Putamen (tissue), 1 donor: ENCODE measurements at places on chromosomes 2 and 18.

GRCh38 chr18:45044787-45045186 is 364.1 kb downstream of the SETBP1 start:
- DNase-seq, result no peak

DNA sequence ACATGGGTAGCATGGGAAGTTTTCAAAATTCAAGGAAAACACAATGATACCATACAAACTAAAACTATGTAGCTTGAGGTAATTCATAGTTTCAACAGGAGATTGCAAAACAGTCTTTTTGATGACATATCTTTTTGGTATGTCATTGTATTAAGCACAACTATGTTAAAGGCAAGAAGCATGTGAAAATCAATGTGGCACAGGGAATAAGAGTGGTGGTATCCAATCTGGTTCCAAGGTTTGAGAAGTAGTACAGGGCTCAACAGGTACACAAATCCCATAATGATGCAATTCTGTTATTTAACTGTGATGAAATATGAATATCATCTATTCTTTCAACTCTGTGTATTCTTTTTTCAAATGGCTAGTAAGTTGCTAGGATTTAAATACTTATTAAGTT is 16.4 kb upstream of the DLX2 start:
- no peak for DNase-seq

- no peak for DNase-seq
Observed at GRCh38 chr18:809985-810642, 1.9 kb downstream of the YES1 start.

GRCh38 chr2:233201258-233202013 is 50.0 kb upstream of the ATG16L1 start:
- no peak for DNase-seq

- DNase-seq, result no peak
Observed at GRCh38 chr2:169366066-169366465, 3.7 kb upstream of the LRP2 start.

GRCh38 chr2:64151476-64151875 is 7.3 kb upstream of the PELI1 start:
- no peak for DNase-seq

DNA sequence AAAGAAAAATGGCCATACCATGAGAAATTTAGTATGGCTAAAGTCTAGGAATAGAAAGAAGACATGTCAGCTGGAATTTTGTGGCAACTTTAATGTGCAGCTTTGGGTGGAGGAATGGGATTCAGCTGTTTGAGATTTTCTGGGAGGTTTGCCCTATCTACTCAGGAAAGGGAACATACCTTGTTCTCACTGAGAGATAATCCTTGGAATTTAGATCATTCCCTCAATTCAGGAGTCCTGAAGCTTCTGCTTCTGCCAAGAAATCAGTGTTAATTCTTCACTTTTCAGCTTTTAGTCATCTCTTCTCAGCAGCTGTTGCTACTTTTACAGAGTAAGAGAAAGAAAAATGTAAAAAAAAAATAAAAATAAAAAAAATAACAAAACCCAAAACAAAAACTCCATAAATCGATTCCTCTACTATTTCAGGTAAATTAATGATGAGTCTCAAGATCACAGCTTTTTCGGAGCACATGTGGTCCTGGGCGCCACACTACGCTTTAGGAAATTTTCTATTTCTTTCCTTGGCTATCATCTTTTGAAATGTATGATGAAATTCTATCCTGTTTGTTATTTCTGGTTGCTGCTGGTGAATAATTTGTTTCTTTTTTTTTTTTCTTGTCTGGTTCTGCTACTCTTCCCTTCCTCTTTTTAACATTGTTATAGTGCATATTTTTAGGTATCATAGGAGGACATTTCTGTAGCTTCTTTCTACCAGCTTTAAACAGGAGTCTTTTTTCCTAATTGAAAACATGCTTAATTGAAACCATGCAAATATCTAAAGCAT is 18.9 kb upstream of the BAZ2B start:
- DNase-seq, result no peak

- no peak for DNase-seq
Observed at GRCh38 chr2:150909090-150909489, 352.6 kb downstream of the RBM43 start.

DNA sequence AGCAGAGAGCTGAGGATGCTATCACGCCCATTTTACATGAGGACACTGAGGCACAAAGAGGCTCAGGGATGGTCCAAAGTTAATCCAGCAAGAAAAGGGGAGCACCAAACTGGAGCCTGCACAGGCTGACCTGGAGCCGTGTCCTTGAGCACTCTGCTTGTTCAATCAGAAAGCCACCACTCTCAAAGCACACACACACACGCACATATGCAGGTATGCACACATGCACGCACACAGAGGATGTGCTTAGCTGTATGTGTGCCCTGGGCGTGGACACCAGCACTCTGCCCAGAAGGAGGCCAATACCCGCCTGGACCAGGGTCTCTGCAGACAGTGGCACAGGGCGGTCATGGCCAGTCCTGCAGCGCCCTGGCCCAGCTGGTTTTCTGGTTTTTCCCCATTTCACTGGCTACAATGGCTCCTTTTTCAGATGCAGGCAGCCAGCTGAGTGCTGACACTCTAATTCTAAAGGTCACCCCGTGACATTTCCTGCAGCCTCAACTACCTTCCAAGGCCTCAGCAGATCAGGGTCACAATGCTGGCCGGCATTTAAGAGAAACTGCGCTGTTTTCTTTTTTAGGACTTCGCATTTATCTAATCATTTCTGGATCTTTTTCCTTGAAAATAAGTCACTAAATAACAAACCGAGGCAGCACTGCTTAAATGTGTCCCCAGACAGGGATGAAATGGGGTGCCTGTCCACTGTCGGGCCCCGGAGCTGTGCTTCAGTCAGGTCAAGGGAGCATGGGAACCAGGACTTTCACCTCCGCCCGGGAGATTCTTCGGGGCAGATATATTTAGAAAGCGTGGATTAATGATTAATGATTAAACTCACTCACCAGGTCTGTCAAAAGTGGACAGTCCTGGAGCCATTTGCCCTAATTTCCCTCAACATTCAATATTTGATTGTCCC is 104.5 kb downstream of the HDAC4 start:
- no peak for DNase-seq

DNA sequence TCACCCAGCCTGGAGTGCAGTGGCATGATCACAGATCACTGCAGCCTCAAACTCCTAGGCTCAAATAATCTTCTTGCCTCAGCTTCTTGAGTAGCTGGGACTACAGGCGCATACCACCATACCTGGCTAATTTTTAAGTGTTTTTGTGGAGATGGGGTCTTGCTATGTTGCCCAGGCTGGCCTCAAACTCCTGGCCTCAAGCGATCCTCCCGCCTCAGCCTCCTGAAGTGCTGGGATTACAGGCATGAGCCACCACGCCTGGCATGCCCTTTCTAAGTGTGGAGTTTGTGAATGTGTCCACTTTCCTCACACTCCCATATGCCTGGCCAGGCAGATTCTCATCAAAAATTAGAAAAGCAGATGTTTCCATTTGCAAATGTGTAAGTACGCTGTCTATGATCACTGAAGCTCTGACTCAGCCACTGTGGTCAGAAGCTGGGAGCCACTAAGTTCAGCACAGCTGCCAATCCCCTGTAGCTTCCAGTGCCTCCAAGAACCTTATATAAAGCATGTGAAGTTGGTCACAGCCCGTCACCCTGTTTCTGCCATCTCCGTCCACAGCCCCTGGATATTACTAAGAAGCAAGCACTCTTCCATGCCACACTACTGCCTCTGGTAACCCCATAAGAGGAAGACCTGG is 155.4 kb downstream of the FAM210A start:
- DNase-seq, result no peak

DNA sequence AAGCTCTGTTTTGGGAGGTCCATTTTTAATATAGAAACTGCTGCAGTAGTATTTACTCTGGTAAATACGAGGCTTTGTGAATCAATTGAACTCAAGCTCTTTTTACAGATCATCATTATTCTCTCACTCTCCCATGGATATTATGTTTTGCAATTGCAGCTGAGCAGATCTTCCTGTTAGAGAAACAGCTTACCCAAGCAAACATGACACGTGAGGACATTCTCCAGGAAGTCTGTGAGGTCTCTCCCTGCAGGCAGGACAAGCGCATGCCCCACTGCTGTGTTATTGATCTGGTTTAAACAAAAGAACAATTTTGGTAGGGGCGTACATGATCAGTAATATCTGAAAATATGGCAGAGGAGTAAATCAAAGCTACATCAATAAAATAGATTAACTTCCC is 72.1 kb downstream of the COL6A3 start:
- no peak for DNase-seq

DNA sequence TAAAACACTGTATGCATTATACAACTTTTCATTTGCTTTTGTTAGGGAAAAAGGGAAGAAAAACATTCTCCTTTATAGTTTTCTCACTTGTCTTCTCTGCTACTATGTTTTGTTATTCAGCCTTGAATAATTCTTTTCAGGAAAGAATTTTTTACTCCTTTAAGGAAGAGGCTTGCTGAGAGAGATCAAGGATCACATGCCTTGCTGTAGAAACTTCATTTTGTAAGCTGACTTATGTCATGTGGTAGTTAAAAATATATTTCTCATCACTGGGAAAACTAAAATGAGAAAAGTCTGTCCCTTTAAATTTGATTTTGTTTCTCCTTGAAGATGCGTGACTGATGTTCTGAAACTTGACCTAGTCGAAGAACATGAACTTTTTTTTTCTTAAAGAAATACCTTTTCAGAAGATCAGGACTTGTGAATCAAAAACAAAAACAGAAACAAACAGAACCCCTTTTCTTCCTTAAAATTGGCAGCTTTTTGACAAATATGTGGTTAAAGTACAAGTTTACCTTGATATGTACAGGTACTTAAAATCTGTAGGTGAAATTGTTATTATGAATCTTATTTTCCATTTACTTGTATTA is 145.1 kb downstream of the COMMD1 start:
- no peak for DNase-seq

DNA sequence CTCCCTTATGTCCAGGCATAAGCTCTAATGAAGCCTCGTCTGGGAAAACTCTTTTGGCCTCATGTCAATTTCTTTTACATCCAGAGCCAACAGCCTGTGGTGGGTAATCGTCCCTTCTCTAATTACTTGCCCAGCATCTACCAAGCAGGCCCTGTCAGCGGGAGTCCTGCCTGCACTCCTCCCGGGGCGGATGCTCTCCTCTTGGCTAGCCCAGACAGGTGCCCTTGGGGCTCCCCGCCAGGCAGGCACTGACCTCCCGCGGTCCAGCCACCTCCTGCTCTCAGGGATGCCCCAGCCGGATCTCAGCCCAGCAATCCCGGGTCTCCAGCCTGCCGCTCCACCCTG is 74.2 kb downstream of the NCAPH start:
- no peak for DNase-seq

DNA sequence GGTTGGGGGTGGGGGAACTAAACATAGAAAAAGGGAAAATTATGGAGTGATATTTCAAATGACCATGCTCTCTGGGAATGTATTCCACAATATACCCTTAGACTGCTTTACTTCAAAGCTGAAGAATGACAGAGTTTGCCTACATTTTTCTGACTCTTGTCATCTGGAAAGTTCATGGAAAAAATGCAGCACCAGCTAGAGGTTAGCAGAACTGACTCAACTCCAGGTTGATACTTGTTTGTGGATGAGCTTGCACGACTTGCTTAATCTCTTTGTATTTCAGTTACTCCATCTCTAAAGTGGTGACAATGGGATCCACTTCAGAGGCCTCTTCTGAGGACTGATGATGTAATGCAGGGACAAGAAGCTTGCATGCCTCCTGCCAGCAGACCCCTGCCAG is 824.0 kb upstream of the ID2 start:
- DNase-seq, result no peak

DNA sequence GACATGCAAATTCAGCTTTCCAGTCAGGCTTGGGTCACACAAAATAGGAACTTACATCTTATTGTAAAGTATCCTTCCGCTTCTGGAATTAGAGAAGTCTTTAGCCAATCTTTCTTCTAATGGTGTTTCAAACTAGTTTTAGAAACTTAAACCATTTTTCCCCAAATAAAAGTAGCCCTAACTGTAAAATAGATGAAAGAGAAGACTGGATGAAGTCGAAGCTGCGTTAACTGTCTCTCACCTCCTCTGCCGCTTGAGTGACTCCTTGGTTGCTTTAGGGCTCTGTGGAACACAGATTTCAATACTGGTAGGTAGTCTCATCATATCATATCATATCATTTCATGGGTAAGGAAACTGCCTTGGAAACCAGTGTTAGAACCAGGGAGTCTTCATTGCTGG is 498.4 kb downstream of the XIRP2 start:
- DNase-seq, result no peak

DNA sequence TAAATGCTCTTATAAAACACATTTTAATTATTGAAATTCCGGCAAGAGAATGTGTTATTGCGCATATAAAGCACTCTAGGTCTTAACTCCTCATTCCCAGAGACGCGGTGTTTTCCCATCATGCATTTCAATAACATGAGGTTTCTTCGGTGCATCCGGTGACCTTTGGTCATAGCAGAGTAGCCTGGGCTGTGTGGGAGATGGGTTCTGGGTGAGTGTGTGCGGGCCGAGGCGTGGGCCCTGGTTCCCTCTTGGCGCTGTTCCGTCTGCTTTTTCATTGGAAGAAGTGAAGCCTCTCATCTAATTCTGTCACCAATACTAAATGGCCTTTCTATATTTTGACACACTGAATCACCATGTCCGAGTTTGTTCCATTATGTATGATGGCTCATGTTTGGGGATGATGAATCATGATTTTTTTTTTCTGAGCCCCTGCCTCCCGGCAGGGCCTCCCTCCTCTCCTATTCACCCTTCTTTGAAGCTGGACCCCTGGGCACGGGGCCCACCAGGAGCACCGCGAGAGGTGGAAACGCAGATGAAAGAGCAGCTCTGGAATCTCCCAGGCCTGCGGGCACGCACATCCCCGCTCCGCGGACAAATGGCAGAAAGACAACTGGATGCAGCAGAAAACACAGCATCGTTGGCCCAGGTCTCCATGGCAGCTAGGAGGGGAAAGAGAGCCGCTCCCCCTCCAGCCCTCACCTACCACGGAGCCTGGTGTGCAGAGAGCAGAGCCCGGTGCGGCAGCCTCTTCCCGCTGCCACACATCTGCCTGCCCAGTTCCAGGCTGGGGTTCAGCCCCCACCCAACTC is 85.8 kb upstream of the HPCAL1 start:
- no peak for DNase-seq

GRCh38 chr2:239198221-239198620 is 202.6 kb downstream of the HDAC4 start:
- no peak for DNase-seq

- no peak for DNase-seq
Observed at GRCh38 chr2:238956676-238957075, 108.8 kb downstream of the TWIST2 start.
